SK-N-DZ (cell line): ENCODE measurements at places on chromosomes 11 and 22.

DNA sequence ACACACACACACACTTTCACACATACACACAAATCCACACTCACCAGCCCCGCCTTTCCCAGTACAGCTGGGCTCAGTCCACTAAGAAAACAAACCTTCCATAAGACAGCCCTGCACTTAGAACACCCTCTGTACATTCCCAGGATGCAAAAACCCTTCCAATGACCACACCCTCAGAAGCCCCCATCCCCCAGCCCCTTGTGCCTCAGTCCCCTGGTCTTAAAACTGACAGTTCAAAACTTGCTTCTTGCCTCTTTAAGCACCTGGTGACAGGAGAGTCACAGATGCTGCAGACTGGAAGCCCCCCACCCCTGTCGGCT, 23.0 kb downstream of the APLNR start:
- no peak for DNase-seq

- no peak for DNase-seq
These were observed 166.6 kb downstream of the BRD1 start for GRCh38 chr22:49660794-49661781.

- DNase-seq = no peak
These were observed 370.6 kb upstream of the MPPED2 start for GRCh38 chr11:30956751-30957150.

GRCh38 chr11:105206633-105207032, 67.1 kb upstream of the CARD18 start:
- DNase-seq = no peak

DNA sequence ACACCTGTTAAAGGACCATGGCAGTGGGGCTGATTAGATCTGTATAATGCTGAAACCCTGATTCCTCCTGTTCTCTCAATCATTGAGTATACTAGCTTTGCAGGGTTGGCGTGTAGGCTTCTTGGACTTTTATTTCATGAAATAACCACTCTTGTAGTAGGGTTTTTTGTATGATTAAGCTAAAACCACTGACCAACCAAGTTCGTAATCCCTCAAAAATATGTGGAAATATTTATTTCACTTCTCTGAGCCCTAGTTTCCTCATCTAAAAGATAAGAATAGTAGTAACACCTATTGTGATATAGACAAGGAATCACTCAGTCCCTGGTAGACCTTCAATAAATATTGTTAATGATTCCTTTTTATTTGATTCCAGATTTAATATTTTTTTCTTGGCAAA, 4.2 kb downstream of the API5 start:
- no peak for DNase-seq

- no peak for DNase-seq
These were observed 98.1 kb downstream of the TBC1D22A start for GRCh38 chr22:46860562-46860961.

- no peak for DNase-seq
These were observed 13.1 kb upstream of the MMP1 start for GRCh38 chr11:102810950-102811660.

- DNase-seq = peak; percentile 22
These were observed 125.8 kb downstream of the OPCML start for GRCh38 chr11:133406489-133406888.
